LNCaP clone FGC (cell line): ENCODE measurements at places on chromosomes 6 and 20.

DNA sequence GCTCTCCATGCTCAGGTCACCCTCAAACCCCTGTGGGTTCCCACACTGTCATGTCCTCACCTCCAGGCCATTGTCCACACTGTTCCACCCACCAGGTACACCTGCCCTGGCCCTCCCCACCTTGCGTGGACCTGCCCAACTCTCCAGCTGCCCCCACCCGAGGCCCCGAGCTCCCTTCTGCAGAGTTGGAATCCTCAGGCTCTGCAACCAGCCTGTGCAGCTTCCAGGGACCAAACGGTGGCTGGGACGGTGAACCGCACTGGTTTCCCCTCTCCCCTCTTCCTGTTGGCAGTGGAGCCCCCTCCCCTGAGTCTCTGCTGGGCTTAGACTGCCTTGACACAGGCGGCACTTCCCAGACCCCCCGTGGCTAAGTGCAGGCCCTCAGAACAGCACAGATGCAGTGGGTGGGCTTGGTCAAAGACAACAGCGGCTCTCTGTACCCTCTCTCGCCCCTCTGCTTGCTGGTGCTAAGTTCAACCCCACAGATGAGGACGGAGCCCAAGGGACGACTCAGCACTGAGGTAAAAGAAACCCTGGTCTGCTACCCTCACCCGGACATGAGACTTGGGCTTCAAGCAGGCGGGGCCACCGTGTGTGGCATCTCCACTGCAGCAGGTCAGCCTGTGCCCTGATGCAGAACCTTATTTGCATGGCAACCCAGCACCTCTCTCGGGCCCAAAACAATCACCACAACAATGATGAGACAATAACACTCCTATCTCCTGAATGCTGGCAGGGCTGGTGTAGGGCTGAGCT is 11.0 kb downstream of the ZBP1 start:
- no peak for DNase-seq

DNA sequence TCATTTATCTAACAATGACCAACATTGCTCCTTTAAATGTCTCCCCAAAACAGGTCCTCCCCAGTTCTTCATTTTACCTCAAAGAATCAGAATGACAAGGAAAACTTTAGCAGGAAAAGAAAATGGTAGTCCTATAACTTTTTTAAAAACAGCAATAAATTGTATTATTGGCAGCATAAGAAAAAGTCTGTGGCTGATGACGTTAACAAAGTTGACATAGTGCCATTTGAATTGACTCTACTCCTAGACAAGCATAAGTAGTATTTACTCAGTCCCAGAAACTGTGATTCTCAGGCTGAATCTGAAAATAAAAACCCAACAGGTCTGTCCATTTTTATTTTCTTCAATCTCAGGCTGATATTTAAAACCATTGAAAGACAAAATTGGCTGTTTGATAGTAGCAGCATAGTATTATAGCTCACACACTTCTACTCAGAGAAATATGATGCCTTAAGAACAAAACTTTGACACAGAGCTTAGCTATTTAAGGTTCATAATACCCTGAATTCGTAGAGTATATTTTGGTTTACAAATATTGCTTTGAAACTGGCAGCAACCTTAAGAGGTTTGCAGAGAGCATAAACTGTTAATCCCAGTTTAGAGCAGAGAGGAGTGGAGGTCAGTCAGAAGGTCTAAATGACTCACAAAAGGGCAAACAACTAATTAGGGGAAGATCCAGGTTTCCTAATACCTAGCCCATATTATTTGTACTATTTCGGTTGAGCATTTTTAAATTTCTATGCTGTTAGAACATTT is 35.0 kb upstream of the TENT5A start:
- peak; percentile 23 for DNase-seq

GRCh38 chr6:19279273-19279684 is 557.9 kb upstream of the ID4 start:
- no peak for DNase-seq

DNA sequence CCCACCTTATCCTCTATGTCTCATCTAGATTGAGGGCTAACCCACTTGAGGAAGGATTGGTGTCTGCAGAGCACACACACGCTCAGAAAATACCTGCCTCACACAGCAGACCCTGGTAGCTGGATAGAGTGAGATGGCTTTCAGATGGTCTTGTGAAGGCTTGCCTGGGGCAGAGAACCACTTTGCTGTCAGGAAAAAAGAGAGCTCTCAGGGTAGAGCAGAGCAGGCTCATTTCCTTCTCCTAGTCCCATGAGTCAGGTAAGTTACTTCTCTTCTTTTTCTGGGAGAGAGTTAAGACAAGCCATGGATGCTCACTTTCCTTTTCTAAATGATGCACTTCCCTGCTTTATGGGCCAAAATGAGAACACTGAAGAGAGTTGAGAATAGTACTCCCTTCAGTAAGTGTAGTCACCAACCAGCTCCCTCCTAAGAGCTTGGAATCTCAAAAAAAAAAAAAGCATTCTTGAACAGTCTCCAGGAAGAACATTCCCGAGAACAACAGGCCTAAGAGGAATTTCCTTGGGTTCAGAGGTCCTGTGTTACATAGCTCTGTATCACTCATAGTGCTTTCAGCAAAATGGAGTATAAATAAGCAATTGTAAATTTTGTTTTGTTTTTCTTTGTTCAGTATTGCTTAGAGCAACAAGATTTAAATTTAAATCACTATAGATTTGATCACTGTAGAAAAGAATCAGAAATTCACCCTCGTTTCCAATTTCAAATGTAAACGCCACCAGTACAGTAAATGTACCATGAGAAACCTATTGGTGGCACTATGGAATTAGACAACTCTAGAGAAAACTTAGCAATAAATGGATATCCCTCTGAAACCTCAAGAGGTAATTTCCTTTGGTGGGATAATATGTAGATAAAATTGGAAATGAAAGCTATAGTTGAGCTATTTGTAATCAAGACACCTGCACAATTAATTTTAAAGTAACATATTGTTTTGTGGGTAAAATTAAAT is 530.3 kb downstream of the RFPL4B start:
- no peak for DNase-seq

DNA sequence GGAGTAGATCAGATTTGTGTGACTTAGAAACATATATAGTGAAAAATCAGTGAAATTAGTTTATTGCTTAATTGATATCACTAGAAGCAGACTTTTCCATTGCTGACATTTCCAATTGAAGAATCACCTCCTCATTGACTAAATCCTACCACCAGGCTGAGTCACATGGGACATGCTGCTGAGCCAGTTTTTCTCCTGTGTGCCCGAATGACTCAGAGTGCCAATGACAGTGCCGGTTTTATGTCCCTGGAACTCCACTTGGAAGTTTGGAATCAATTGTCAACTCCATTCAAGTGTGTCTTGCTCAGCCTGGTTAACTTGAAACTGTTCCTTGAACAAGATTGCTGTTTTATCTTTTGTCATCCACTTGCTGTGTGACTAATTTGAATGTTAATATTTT is 316.1 kb upstream of the PRDM1 start:
- no peak for DNase-seq
